Small intestine (tissue), 16 donors: ENCODE measurements at places on chromosomes 2 and 18.

DNA sequence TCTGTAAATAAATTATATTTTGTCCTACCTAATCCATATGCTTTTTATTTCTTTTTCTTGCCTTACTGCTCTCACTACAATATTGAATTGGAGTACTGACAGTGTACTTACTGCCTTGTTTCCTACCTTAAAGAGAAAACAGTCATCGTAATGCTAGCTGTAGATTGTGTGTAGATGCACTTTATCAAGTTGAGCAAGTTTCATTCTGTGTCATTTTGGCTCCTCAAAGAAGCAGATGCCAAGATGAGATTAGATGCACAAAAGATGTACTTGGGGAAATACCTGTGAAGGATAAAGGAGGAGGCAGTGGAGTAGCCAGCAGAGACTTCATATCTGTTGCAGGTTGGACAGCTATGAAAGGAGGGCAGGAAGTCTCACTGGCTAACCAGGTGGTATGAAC is 145.5 kb downstream of the FTCDNL1 start:
- DNase-seq, result no peak

DNA sequence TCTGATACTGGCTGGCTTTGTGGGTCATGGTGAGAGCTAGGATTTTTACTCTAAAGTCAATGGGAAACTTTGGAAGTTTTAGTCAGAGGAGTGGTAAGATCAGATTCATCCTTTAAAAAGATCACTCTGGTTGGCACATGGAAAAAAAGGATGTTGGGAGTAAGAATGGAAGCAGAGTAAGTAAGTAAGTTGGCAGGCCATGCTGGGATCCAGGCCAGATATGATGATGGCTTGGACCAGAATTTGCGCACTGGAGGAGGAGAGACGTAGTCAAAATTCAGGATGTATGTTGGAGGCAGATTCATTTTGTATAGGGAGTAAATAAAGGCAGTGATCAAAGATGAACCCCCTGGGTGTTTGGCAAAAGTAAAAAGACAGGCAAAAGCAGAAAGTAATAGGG is 283.3 kb upstream of the THSD7B start:
- no peak for DNase-seq

DNA sequence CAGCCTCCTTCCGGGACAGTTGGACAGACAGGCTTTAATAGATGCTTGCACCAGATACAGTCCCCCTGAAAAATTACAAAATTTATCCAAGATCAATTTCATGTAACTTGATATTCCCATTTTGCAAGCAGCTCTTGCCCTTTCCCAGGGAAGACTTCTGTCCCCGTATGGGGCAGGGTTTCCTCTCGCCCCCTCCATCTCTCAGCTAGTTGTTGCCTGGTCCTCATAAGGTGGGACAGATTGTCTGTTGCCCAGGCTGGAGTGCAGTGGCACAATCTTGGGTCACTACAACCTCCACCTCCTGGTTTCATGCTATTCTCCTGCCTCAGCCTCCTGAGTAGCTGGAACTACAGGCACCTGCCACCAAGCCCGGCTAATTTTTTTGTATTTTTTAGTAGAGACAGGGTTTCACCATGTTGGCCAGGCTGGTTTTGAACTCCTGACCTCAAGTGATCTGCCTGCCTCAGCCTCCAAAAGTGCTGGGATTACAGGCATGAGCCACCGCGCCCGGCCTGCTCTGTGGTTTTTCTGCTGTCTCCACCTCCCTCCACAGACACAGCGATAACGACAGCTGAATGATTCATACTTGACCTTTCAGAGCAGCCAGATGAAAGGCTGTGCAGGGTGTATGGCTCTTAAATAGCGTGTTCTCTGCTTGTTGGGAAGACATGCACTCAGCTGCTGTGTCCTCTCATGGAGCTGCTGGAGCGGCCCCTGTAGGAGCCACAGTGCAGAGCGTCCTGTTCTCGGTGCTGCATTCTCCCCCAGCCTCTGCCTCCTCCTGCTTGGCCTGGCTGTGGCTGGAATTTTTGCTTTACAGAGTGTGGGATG is 61.4 kb downstream of the TTC39C start:
- peak; percentile 92 for DNase-seq

DNA sequence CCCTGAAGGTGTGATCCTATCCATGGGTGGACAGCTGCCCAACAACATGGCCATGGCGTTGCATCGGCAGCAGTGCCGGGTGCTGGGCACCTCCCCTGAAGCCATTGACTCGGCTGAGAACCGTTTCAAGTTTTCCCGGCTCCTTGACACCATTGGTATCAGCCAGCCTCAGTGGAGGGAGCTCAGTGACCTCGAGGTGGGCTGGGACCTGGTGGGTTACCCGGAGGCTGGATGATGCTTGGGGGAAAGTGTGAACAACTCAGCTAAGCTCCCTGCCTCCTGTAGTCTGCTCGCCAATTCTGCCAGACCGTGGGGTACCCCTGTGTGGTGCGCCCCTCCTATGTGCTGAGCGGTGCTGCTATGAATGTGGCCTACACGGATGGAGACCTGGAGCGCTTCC is 16.2 kb downstream of the CAD start:
- DNase-seq, result no peak

- DNase-seq, result no peak
Observed at GRCh38 chr18:63444580-63444979, 22.3 kb upstream of the VPS4B start.

- no peak for DNase-seq
Observed at GRCh38 chr2:70671092-70671675, 96.8 kb downstream of the ADD2 start.

- DNase-seq, result no peak
Observed at GRCh38 chr2:173657996-173658717, 303.5 kb downstream of the CDCA7 start.
